Neural crest cell (in vitro differentiated cells): ENCODE measurements at places on chromosomes 4 and X.

DNA sequence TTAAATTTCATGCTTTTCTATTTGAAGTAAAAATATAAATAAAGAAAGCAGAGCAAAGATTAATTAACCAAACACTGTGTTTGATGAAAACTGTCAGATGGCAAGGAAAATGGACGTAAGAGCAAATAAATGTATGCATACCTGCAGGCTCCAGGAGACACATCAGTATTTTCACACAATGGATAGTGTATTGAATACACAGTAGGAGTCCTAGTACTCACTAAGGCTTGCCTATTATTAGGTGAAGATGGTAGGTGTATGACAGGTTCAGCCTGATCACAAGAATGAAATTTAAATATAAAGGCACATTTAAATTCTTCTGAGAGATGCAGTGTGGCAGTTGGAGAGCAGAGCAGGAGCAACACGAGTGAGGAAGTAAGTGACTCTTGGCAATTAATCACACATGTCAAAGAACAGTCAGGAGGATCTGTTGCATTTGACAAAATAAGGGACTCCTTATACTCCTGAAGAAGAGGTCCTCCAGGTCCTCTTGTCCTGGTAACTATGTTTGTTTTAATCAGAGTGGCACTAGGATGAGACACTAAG, 106.0 kb upstream of the NDST4 start:
- H3K27ac ChIP-seq = no peak overlapping the region
- H3K27me3 ChIP-seq = no peaks in the 10 kb centered on the region
- H3K4me1 ChIP-seq = peaks cover 9% of the 10 kb centered on the region

GRCh38 chrX:151970661-151971060, 3.8 kb downstream of the GABRE start:
- no peak overlapping the region for H3K4me3 ChIP-seq
- no peak for DNase-seq
- H3K27me3 ChIP-seq = peaks cover 36% of the 10 kb centered on the region
- H3K27ac ChIP-seq = no peak overlapping the region
- H3K4me1 ChIP-seq = no peaks in the 10 kb centered on the region

DNA sequence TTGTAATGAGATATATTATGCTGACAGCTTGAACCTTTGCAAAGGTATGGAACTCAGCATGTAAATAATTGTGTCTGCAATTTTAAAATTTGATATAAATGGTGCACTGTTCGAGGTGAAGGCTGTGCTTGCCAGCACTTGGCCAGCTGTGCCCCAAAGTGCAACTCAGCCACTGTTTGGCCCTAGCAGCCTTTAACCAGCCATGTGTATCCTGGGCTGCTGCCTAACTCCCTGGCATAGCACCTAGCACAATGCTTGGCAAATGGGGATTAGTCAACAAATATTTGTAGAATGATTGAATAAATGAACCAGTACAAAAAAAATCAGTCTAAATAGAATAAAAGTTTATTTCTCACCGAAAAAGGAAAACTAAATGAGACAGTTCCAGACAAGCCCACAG, 83.8 kb upstream of the ZIC3 start:
- H3K27ac ChIP-seq = no peak overlapping the region
- peaks cover 4% of the 10 kb centered on the region for H3K36me3 ChIP-seq
- no peaks in the 10 kb centered on the region for H3K27me3 ChIP-seq
- H3K4me3 ChIP-seq = no peak overlapping the region

DNA sequence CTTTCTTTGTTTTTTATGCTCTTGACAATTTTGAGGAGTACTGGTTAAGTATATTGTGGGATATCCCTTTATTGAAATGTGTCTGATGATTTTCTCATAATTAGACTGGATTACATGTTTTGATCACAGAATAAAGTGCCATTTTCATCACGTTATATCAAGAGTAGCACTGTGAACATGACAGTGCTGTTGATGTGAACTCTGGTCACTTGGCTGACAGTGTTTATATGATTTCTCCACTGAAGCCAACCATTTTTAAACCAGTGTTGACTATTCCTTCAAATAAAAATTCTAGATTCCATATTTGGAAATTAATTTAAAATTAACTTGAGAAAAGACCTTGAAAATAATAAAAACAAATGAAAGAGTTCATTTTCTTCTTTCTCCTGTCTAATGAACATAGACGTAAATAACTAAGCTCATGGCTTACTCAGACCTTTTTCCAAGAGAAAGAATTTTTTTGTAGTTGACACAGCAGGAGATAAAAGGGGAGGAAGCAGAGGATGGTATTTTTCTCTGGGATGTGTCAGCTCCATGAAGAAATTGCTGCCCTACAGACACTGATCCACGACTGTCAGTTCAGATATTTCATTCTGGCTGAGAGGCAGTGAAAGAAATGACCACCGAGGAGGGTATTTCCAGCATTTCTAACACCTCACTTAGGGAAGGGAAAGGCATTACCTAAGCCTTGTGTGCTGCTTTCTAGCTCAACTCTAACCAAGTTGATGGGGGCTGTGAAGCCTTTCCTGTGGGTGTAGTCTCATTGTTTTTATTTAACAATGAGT, 150.9 kb upstream of the ANK2 start:
- no peaks in the 10 kb centered on the region for H3K27me3 ChIP-seq
- DNase-seq = no peak
- H3K4me3 ChIP-seq = no peak overlapping the region
- H3K27ac ChIP-seq = peak overlapping the region; percentile 72
- H3K36me3 ChIP-seq = peaks cover 4% of the 10 kb centered on the region

GRCh38 chr4:98481167-98481566, 177.2 kb downstream of the TSPAN5 start:
- H3K27me3 ChIP-seq = no peaks in the 10 kb centered on the region
- H3K27ac ChIP-seq = no peak overlapping the region
- H3K4me3 ChIP-seq = no peak overlapping the region
- no peaks in the 10 kb centered on the region for H3K4me1 ChIP-seq

GRCh38 chr4:5365071-5366008, 314.1 kb downstream of the STK32B start:
- no peak overlapping the region for H3K27ac ChIP-seq
- H3K36me3 ChIP-seq = no peaks in the 10 kb centered on the region
- peaks cover 22% of the 10 kb centered on the region for H3K4me1 ChIP-seq
- DNase-seq = no peak
- H3K4me3 ChIP-seq = no peak overlapping the region

- H3K4me3 ChIP-seq = no peak overlapping the region
- H3K27ac ChIP-seq = no peak overlapping the region
- no peaks in the 10 kb centered on the region for H3K27me3 ChIP-seq
Observed at GRCh38 chr4:45578874-45579273, 545.0 kb downstream of the GABRG1 start.

- H3K4me1 ChIP-seq = peaks cover 4% of the 10 kb centered on the region
- no peak overlapping the region for H3K4me3 ChIP-seq
- no peaks in the 10 kb centered on the region for H3K36me3 ChIP-seq
- H3K27me3 ChIP-seq = no peaks in the 10 kb centered on the region
Observed at GRCh38 chr4:45663003-45663402, 460.9 kb downstream of the GABRG1 start.

GRCh38 chr4:184848510-184848909, 22.7 kb upstream of the ACSL1 start:
- peaks cover 12% of the 10 kb centered on the region for H3K27me3 ChIP-seq
- no peak for DNase-seq
- no peak overlapping the region for H3K4me3 ChIP-seq
- no peak overlapping the region for H3K27ac ChIP-seq

- H3K27me3 ChIP-seq = no peaks in the 10 kb centered on the region
- peak overlapping the region; percentile 97 for H3K27ac ChIP-seq
- H3K4me1 ChIP-seq = peaks cover 72% of the 10 kb centered on the region
Observed at GRCh38 chr4:76950052-76950955, 752 bp downstream of the SEPTIN11 start.

GRCh38 chrX:15607067-15607466, 6.3 kb upstream of the ACE2 start:
- no peak overlapping the region for H3K4me3 ChIP-seq
- DNase-seq = no peak
- no peaks in the 10 kb centered on the region for H3K36me3 ChIP-seq
- no peaks in the 10 kb centered on the region for H3K27me3 ChIP-seq
- peaks cover 4% of the 10 kb centered on the region for H3K4me1 ChIP-seq
- peak overlapping the region; percentile 52 for H3K27ac ChIP-seq

DNA sequence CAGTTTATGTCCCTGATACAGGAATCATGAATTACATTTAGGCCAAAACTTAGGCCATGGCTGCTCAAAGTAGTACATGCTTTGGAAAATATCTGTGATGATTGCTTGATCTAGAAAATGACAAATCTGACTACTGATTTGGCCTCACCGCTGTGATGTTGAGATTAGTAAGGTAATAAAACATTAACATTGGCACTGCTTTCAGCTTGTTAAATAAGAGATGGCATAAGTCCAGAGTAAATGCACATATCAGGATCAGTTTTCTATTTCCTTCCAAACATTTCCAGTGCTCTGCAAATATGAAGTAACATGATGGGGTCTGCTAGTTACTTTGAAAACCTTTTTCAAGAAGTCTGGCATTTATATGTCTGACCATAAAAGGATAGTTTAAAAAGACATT, 687.3 kb upstream of the ACTRT1 start:
- H3K27ac ChIP-seq = no peak overlapping the region
- peaks cover 8% of the 10 kb centered on the region for H3K4me1 ChIP-seq
- no peaks in the 10 kb centered on the region for H3K27me3 ChIP-seq
- no peak for DNase-seq
- no peaks in the 10 kb centered on the region for H3K36me3 ChIP-seq

- H3K4me1 ChIP-seq = no peaks in the 10 kb centered on the region
- no peak overlapping the region for H3K4me3 ChIP-seq
- H3K36me3 ChIP-seq = no peaks in the 10 kb centered on the region
- no peaks in the 10 kb centered on the region for H3K27me3 ChIP-seq
- no peak for DNase-seq
Observed at GRCh38 chr4:26126143-26126718, 194.6 kb upstream of the RBPJ start.

DNA sequence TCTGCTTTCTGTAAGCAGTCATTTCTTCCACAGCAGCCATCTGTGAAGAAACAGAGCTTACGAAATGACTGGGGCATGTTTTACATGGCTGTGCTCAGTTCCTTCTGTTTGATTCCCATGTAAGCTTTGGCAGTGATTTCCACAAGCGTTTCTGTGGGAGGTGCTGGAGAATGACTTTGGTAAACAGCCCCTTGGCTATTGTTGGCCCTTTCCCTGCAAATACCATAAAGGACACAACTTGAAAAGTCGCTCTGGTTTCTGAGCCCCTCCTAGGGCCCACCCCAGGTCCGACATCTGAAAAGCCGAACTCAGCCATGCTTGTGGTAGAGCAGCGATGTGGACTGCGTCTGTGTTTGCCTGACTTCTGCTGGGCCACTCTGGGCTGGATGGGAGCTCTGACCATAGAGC, 3.7 kb downstream of the LIMCH1 start:
- H3K4me3 ChIP-seq = no peak overlapping the region
- no peak for DNase-seq
- peaks cover 15% of the 10 kb centered on the region for H3K4me1 ChIP-seq
- no peaks in the 10 kb centered on the region for H3K27me3 ChIP-seq
- no peaks in the 10 kb centered on the region for H3K36me3 ChIP-seq

- no peak overlapping the region for H3K27ac ChIP-seq
- H3K27me3 ChIP-seq = no peaks in the 10 kb centered on the region
- DNase-seq = no peak
Observed at GRCh38 chrX:7926914-7927258, 327 bp downstream of the PNPLA4 start.

- no peaks in the 10 kb centered on the region for H3K4me1 ChIP-seq
- peak overlapping the region; percentile 51 for H3K27ac ChIP-seq
- DNase-seq = no peak
- H3K27me3 ChIP-seq = no peaks in the 10 kb centered on the region
Observed at GRCh38 chr4:147927377-147928137, 195.7 kb downstream of the ARHGAP10 start.

DNA sequence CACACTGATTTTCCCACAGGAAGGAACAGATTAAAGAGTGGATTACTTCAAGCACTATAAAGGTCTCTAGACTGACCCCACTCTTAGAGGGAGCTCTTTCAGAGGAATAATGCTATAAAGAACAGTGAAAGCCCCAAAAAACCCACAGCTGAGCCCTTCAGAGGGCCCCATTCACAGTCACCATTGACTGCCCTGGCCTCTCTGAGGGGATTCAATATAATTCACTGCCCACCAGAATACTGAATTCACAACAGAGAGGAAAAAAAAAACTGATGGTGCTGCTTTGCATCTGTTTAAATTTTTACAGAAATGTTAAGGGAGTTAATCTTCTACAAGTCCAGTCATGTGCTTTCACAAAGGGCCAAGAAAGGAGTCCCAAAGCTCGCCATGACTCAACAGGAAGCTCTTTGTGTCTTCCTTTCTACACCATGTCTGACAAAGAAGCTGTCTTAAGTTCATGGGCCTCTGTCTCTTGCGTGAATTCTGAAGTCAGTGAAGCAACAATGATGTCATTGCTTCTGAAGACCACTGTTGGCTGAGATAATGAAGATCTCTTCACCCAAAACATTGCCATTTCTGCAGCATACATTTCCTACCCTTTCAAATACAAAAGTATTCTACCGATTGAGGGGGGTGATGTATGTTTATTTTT, 174.9 kb downstream of the ADAMTS3 start:
- H3K36me3 ChIP-seq = peaks cover 10% of the 10 kb centered on the region
- H3K27ac ChIP-seq = peak overlapping the region; percentile 99
- no peaks in the 10 kb centered on the region for H3K27me3 ChIP-seq

DNA sequence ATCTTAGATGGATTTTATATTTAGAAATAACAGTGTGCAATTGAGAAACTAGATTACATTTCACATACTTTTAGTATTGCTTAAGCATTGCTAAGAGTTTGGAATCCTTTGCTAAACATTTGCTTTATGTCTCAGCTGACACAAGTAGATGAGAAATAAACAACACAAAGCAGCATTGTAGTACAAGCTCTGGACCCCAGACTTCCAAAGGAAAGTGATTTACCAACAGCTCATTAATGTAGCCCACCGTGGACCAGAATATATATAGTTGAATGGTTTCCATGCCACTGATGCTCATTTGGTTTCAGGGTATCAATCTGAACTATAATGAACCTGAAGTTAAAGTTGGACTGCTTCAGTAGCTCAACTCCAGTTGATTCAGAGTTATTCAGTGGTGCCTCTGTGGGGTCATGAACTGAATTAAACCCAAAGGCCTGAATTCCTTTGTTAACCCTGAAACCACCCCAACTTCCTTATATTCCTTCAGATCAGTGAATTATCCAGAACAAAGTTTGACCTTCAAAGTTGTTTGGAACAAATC, 132.1 kb upstream of the NEIL3 start:
- no peaks in the 10 kb centered on the region for H3K4me1 ChIP-seq
- no peaks in the 10 kb centered on the region for H3K36me3 ChIP-seq
- no peak overlapping the region for H3K27ac ChIP-seq
- H3K27me3 ChIP-seq = no peaks in the 10 kb centered on the region

DNA sequence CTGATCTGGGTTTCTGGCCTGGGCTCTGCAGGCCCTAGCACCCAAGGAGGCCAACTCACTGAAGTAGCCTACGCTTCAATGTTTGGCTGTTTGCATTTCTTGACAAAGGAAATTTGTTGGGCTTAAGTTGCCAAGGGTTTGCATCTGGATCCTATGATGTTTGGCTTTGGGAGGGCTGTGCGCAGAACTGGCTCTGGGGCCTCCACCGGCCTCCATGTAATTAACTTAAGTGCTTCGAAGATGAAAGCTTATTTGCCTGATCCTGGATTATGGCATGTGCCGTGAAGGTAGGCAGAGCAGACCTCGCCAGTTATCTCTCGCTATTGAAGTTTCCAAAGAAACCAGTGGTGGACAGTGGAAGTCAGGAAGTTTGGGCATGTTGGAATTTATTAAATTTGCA, 124.3 kb upstream of the STX18 start:
- H3K27ac ChIP-seq = no peak overlapping the region
- peaks cover 2% of the 10 kb centered on the region for H3K27me3 ChIP-seq
- no peak overlapping the region for H3K4me3 ChIP-seq
- H3K4me1 ChIP-seq = peaks cover 37% of the 10 kb centered on the region
- DNase-seq = no peak
- H3K36me3 ChIP-seq = no peaks in the 10 kb centered on the region
